ENCODE measurements at places on chromosomes 5 and 9. TPM values are rescaled to one million over a fixed set of nuclear protein-coding genes. Genes with fewer than 3 reads are reported as not detected.

The CCDC112 gene
- 12.5 TPM for total RNA-seq

The CCDC180 gene
- total RNA-seq, result 0.57 TPM

The KCNN2 gene
- 0.16 TPM for total RNA-seq

The CDH6 gene
- 0.05 TPM for total RNA-seq

The CTSV gene
- total RNA-seq, result 13.6 TPM

The FBN2 gene
- 17.3 TPM for total RNA-seq

The CCDC192 gene
- not detected for total RNA-seq

The SLC25A48 gene
- total RNA-seq, result 0.15 TPM

The CAPSL gene
- not detected for total RNA-seq

The GRM6 gene
- not detected for total RNA-seq

The DBH gene
- total RNA-seq, result not detected

The CENPK gene
- total RNA-seq, result 33.9 TPM

Measured in A549 treated with RU486 at 1 μM for 4 hours (cell line).